ENCODE measurements at places on chromosomes 5 and 9.

DNA sequence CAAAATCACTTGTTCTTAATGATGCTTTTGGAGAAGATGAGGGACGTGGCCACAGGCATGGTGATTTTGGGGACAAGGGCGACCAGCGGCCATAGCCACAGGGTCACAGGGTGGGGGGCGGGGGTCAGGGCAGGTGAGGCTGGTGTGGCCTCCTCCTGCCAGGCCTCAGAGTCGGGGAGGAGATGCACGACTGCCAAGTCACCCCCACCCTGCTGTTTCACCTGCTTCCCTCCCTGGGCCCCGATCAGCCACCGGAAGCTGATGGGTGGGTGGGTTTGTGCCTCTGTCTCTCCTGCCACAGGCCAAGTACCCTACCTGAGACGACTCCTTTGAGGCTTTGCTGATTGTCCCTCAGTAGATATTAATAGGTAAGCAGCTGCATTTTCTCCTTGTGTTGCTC lies 199.3 kb downstream of the PAX5 start:
- DNase-seq: no peak

- DNase-seq: no peak
Measured at GRCh38 chr5:113572716-113573115, 59.2 kb downstream of the YTHDC2 start.

DNA sequence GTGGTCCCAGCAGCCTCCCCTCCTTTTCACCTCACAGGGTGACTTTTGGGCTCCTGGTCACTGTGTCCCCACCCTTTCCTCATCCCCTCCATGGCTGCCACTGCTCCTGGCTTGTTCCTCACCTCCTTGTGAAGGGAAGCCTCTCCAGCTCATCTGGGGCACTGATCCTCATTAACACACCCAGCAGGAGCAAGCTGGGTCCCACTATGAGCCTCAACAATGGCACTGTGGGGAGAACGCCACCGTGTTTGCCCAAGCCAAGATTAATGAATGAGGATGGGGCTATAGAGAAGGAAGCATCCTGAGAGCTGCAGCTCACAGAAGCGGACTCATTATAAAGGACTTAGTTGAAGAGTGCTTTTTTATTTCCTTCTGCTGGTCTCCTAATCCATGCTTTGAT lies 118.4 kb downstream of the MARCHF11 start:
- DNase-seq: no peak

DNA sequence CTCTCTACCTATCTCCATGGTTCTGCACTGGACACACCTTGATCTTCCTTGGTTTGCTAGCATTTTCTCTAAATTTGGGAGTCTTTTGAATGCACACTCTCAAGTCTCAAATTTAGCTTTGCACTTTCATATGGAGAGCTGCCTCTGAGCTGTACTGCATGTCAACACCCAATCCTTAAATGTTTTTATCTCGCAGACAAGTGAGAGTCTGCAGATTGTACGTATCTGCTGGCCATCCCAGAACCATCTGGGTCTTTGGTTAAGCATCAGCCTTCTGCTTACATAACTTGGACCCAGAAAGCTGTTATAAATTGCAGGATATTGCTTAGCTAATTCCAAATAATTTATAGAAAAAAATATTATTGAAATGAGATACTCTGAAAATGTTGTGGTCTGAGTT lies 111.4 kb upstream of the GRAMD2B start:
- DNase-seq: no peak

GRCh38 chr9:105639936-105640335 lies 22.3 kb upstream of the TAL2 start:
- DNase-seq: no peak

DNA sequence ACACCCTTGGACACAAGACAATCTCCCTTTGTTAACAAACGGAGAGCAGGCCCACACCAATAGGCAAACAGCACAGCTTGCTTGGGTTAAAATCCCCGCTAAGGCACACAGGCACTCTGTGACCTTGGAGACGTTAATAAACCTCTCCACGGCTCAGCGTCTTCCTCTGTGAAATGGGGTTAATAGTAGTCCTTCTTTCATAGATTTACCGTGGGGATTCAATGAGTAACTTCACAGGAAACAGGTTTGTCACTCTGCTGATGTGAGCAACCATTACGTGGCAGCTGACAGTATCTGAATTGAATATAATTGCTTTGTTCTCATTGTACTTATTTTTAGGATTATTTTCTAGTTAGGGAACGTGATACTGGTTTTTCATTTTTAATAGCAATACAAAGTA lies 65.2 kb upstream of the ADRA1B start:
- DNase-seq: no peak

- no peak for DNase-seq
Measured at GRCh38 chr9:71690689-71691435, 77.5 kb downstream of the CEMIP2 start.

DNA sequence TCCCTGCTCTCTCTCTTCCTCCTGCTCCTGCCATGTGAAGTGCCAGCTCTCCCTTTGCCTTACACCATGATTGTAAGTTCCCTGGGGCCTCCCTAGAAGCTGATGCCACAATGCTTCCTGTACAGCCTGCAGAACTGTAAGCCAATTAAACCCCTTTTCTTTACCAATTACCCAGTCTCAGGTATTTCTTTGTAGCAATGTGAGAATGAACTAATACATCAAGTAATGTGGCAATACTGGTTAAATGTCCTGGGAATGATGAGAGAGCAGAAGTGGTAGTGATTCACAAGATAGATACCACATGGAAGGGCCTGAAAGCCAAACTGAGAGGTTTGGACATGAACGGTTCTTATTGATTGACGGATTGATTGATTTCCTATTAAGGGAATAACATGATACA lies 62.6 kb upstream of the IL12B start:
- no peak for DNase-seq

- DNase-seq: no peak
Measured at GRCh38 chr5:68392617-68393016, 177.1 kb downstream of the PIK3R1 start.

DNA sequence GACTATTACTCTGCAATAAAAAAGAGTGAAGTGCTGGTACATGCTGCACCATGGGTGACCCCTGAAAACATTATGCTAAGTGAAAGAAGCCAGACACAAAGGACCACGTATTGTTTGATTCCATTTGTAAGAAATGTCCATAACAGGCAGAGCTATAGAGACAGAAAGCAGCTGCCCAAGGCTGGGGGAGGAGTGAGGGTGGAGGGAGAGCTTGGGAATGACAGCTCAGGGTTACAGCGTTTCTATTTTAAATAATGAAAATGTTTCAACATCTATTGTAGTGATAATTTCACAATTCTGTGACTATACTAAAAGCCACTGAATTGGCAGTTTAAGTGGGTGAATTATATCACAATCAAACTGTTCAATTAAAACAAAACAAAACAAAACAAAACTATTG lies 81.7 kb downstream of the MYO10 start:
- DNase-seq: no peak

DNA sequence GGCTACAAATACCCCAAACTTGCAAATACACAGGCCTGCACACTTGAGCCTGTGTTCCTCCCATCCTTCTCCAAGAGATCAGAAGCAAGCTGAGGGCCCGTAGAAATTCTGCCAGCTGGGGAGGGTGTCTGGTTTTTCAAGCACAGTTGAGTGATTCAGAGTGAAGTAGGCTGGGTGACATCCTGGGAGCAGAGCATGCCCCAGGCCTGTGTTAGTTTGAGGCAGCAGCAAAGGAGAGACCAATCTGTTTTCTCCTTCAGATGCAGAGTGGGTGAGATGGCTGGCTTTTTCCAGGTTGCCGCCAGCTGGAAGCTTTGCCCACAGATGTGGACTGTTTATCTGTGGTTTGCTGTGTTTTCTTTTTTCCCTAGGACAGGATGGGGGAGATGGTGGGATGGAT lies 63.1 kb downstream of the RCL1 start:
- DNase-seq: peak; percentile 60

DNA sequence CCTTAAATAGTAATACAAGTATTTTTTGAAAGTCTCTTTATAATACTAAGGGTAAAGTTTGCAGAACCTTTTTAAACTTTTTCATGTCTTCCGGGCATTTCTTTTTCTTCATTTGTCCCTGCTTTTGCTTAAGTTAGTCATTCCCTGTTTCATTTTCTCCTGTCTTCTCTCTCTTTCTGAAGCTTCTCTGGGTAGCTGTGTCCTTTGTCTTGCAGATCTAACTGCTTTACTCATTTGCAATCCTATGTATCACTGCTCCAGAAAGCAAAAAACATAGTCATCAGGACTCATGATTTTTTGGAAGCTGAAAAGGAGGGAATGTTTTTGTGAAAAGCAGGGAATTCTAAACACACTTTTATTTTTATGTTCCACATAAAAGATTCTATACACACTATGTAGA lies 301.7 kb downstream of the MRPS30 start:
- no peak for DNase-seq

DNA sequence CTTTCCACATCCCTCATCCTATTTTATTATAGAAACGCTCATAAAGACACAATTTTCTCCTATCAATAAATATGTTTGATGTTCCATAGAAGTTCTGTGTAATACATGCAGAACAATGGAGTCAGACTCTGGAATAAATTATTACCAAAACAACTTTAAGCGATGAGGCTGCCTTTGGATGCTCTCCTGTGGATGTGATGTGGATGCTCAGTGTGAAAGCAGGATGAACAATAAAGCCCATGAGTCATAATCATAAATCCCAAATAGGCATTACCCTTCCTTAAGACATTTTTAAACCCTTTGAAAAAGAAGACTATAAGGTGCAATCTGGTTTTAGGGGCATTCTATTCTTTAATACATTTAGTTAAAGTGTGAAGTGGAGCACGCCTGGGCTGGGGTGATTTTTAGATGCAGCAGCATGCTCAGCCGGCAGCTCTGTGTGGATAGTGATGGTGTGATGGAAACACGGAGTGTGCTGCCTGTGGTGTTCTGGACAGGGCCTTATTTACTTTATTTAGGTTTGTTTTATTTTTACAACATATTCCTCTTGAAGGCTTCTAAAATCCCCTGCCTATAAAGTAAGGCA lies 991.4 kb downstream of the PTPRD start:
- DNase-seq: no peak

DNA sequence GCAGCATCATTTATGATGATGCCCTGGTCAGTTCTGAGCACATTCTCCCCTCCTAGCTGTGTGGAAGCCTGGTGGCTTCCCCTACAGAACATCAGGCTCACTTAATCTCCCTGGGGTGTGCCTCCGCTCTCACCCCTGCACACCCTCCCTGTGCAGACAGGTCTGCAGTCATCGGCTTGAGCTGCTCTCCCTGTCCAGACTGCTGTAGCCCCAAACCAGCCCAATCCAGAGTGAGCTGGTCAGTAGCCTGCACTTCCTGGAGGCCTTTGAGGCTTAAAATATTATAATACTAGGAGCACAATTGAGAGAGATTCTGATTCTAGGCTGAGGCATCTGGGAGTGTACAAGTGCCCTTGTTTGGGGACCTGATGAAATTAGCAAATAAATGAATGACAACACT lies 60.2 kb downstream of the PPARGC1B start:
- no peak for DNase-seq

DNA sequence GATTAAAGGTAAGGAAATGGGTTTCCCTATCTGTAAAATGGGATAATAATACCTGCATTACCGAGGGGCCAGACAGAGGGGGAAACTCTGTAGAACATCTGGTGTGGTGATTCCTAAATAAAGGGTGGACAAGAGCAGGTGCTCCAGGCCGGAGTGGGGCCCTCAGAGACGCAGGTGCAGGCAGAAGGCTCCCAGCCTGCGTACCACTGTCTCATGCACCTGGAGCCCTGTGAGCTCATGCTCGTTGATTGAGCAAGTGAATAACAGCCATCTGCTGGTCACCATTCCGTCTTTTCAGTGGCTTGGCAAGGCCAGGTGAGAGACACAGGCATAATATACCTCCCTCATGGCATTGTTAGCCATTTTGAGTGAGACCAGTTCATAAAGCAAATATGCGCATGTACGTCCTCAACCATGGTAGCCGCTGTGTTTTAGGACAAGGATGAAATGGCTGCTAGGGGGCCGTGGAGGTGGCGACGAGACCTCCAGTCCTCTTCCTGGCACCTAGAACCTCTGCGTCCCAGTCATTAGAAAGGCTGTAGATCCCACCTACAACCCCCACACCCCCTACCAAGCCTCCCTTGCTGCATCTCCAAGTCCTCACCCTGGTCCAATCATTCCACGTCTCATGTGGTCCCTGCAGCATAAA lies 198.0 kb upstream of the MVB12B start:
- no peak for DNase-seq

DNA sequence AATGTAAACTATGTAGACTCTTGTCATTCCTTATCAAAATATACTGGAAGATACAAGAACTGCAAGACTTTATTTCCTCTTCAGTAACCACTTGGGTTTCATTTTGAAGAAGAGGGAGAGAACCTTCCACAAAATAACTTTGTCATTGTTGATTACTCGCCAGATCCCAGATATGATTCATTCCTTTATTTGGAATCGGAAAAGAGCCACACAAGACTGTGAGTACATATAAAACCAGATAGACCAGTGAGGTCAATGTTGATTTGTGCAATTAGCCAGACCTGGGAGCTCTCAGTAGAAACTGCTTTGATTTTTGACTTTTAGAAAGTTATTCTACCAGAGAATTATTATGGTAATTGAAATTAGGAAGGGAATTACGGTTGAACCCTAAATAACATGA lies 146.1 kb downstream of the TMEM167A start:
- DNase-seq: no peak

GRCh38 chr5:36841677-36842076 lies 34.9 kb upstream of the NIPBL start:
- DNase-seq: no peak

GRCh38 chr5:50967563-50968355 lies 301.3 kb downstream of the PARP8 start:
- no peak for DNase-seq

DNA sequence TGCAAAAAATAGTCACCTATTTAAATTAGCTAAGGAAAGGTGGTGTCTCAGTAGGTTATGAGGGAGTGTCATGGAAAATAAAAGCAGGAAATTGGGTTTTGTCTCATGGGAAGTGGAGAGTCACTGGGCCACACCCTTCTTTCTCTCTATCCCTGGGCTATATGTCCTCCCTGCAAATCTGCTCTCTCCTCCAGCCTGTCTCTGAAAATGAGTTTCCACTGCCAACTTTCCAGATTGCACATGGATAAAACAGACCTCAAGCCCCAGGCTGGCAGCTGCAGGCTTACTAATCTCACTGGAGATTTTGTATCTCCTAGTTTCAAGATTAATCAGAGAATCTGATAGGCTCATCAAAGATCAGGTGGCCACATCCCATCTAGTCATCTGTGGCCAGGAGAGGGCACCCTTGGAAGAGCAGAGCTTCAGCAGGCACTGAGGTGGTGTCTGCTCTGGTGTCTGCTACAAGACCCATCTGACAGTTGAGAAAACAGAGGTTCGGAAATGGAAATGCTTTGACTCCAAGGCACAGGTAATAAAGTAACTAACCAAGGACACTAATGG lies 178.9 kb downstream of the MSX2 start:
- no peak for DNase-seq

All from hematopoietic multipotent progenitor cell treated with erythropoietin and hydrocortisone succinate and interleukin-3 and kit ligand, for 17 days (in vitro differentiated cells).